ENCODE measurements at places on chromosomes 12 and 14.

DNA sequence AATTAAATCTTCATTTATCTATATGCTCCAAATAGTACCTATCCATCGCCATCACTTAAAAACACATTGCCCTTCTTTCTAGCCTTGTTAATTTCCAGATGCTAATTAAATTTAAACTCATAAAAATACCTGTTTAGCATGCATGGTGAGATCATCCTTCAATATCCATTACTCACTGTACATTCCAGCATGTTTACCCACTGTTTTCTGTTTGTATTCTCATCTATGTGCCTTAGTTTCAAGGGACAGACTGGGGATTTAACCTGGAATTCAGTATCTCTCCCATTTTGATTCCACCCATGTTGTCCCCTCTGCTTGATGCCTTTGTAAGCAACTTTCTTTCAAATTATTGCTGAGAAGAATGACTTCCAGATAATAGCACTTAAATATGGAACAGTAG lies 208.0 kb downstream of the SPTSSA start:
- no peak for DNase-seq

DNA sequence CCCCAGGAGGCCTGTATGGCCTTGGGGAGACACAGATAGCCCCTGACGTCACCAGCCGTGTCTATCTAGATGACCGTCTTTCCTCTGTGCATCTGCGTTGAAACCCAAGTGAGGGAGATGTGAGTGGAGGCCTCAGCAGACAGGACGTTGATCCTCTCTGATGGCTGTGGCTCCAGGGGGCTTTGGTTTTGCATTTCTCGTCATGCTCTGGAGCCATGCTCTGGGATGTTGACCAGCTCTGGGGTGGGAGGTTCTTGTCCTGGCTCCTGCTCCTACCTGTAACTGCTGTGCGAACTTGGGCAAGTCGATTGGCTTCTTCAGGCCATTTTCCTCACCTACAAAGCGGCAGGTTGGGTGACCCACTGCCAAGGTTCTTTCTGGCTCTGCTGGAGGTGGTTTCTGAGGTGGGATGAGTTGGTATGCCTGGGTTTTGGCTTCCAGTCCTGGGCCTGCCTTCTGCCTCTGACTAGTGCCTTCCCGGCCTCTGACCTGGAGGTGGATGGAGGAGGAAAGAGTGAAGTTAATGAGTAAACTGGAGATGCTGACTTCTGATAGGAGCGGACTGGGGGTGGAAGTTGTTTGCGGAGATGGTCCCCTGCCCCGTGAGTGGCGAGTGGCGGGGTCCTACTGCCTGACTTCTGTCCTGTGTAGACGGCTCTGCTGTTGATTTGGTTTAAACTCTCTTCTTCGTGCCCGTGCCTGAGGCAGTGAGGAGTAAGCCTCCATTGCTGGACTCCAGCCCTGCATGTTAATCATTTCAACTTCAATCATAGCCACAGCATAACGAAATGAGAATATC lies 8.4 kb downstream of the TSPAN9 start:
- DNase-seq = no peak

DNA sequence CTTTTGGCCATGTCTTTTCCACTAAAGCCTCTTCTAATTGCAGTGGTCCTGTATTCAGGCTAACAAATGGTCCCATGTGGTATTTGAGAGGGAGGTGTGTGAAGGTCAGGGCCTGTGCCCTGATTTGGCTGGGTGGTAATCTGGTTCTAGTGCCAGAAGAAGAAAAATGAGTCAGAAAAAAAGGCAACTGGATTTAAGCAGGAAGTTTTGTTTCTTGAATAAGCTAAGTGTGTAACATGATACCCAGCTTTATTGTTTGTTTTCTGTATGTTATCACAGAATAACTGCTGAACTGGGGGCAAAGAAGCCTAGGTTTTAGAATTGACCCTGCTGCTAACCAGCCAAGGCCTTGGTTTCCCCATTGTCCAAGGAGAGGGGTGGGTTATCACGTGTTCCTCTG lies 134.0 kb downstream of the ANO6 start:
- no peak for DNase-seq

GRCh38 chr12:116639765-116640164 lies 80.6 kb downstream of the MAP1LC3B2 start:
- no peak for DNase-seq

GRCh38 chr14:22545842-22546721 lies 42.9 kb downstream of the DAD1 start:
- no peak for DNase-seq

- peak; percentile 97 for DNase-seq
Measured at GRCh38 chr14:102779574-102780315, 2.5 kb downstream of the TRAF3 start.

GRCh38 chr14:29798811-29799210 lies 128.8 kb downstream of the PRKD1 start:
- DNase-seq = no peak

DNA sequence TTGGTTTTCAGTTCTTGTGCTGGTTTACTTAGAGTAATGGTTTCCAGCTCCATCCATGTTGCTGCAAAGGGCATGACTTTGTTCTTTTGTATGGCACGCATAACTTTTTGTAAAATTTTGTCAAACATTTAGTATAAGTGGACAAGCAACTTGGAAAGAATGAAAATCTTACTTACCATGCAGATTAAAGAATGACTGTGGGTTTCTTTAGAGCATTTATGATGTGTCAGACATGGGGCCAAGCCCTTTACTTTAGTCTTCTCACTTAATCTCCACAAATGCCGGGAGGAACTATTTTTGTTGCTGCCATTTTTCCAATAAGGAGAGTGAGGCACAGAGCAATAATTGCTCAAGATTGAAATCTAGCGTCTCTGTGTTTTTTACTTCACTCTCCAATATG lies 652.5 kb upstream of the TBX3 start:
- no peak for DNase-seq

DNA sequence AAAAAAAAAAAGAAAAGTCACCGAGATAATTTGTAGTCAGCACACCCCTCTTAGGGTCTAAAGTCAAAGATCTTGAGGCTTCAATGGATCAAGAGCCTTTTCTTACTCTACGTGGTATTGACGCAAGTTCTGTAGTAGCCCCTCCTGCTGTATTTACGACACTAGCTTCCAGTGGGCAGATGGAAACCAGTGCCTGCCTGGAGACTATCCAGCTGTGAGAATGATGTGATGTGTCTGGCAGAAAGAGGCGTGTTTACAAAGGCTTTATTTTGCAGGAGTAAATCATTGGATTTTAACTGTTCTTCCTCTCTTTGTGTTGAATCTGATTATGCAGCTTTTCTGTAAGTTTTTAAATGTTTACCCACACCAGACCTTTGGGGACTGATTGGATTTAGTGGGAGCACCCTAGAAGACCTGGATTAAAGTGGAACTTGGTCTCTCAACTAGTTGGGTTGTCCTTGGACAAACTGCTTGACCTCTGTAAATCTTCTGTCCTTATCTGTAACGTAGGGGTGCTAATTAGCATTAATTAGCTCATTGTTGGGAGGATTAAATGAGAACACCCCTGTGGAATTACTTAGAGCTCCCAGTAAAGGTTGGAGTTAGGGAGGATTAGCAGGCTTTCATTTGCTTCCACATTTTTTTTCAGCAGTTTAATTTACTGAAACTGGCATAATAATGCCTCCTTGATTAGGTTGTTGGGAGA lies 72.4 kb downstream of the RASSF3 start:
- DNase-seq = peak; percentile 64

GRCh38 chr14:89922031-89922907 lies 32.3 kb downstream of the EFCAB11 start:
- no peak for DNase-seq

DNA sequence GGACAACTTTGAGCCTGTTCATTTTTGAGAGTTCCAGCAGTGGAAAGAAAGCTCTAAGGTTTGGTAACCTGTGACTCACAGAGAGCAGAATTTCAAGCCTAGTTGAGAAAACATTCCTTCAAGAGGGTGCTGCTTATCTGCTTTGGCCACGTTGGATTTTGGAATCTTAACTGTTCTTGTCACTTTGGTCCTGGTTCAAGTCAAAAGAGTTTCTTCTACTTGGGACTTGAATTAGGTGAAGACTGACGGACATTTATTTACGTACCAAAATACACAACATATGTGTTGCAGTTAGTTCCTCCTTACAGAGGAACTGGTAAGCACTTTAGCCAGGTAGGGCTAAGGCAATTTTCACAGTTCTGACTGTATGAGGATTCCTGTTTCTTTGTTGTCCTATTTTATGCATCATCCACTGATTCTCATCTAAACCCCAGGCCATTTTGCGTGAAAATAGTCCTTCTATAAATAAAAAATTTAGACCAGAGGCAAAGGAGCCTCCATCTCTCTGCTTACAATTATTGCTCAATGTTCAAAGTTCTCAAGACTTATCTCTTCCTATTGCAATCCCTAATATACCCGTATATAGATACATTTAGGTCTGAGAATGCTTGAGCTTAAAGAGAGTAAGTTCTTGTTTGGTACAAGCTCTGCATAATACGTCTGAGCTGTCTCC lies 580.9 kb downstream of the DIO2 start:
- no peak for DNase-seq

GRCh38 chr12:104219908-104220404 lies 4.4 kb downstream of the TXNRD1 start:
- peak; percentile 86 for DNase-seq

- DNase-seq = no peak
Measured at GRCh38 chr12:104466709-104467345, 10.1 kb downstream of the CHST11 start.

DNA sequence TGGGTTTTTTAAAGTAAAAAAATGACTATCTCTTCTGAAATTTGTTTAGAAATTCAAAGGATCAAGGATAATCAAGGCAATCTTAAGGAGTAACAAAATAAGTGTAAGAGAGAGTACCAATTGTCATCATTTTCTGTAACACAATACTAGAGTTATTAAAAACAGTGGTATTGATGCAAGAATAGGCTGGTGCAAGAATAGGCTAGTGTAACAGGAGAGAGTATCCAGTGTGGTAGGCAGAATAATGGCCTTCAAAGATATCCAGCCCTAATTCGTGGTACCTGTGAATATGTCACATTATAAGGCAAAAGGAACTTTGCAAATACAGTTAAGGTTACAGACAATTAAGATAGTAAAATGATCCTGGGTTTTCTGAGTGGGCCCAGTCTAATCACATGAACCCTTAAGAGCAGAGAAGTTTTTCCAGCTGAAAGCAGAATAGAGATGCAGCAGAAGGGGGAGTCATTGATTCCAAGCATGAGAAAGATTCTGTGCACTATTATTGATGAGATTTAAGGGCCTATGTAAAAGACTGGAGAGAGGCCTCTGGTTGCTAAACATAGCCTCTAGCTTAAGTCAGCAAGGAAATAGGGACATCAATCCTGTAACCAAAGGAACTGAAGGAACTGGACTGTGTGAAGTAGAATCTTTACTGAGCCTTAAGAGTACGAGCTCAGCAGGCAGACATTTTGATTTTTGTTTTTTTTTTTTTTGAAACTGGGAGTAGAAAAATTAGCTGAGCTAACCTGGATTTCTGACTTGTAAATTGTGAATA lies 134.1 kb downstream of the GPHN start:
- DNase-seq = no peak

Measured in inflammatory macrophage treated with lipopolysaccharide for 4 hours (primary cell).